Kidney tubule cell (primary cell): ENCODE measurements at places on chromosomes 11 and 22.

- no peak for DNase-seq
Observed at GRCh38 chr11:112485280-112485679, 224.6 kb upstream of the PLET1 start.

GRCh38 chr11:79439886-79440570 is 802 bp downstream of the TENM4 start:
- DNase-seq = no peak

DNA sequence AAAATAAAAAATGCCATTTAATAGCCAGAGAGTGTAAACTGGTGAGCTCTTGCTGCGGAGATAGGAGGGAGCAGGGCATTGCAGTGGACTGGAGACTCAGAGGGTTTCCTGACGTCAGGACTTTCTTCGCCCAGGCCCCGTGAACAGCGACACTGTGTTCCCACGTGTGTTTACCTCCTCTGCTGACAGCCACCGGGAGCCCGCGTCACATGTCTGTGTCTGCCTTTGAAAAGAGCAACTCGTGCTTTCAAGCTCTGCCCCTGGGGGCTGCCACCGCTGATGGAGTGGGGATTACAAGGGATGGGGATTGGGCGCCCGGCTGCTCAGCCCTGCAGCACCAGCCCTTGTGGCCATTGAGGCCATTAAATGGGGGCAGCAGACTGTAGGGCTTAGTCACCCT is 3.3 kb downstream of the TANGO2 start:
- no peak for DNase-seq

GRCh38 chr11:2528301-2529050 is 83.7 kb downstream of the KCNQ1 start:
- DNase-seq = no peak

GRCh38 chr22:22576244-22576988 is 17.4 kb upstream of the PRAME start:
- DNase-seq = peak; percentile 56

DNA sequence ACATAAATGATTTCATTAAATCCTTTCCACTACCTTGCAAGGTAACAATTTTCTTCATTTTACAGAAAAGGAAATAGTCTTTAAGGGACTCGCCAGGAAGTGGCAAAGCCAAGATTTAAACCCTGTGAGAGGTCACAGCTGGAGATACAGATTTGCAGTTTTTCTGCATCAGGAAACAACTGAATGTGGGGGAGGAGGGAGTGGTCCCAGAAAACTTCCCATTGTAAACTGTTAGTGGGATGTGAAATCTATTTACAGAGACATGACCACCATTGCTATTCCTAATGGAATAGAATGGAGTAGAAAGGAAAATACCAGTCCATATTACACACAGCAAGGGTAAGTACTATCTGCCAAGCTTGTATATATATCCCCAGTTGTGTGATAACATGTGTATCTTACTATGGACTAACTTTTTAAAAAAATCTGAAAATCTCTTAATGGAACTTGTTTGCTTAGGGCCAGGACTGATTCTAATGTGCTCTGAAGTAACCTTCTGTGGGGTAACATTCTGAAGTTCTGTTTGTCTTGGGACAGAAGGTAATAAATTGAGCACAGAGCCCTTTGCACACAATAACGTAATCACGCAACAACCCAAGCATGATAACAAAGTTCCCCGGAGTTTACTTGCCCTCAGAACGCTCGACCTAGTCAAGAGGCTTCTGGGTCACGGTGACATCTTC is 10.9 kb upstream of the TSKU start:
- no peak for DNase-seq

- DNase-seq = no peak
Observed at GRCh38 chr11:73154178-73154577, 12.1 kb upstream of the FCHSD2 start.

- peak; percentile 52 for DNase-seq
Observed at GRCh38 chr11:124115782-124116616, 749 bp downstream of the VWA5A start.

DNA sequence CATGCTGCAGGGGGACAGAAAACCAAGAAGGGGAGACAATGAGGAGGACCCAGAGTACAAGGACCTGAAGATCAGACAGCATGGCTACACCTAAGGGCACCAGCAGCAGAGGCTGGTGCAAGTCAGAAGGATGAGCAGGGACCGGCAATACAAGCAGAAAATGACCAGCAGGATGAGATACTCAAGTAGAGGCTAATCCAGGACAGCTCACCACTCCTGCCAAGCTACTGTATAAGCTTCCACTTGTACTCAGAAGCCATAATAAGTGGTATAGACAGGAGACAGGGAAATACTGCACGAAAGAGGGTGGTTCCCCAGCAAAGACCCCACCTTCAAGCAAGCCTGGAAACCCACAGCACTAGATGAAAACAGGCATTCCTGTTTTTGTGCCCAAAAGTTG is 138.7 kb upstream of the ZC3H12C start:
- no peak for DNase-seq

GRCh38 chr11:106765469-106766258 is 252.6 kb downstream of the GUCY1A2 start:
- peak; percentile 6 for DNase-seq

- DNase-seq = peak; percentile 71
Observed at GRCh38 chr11:33779849-33780528, 5.7 kb upstream of the FBXO3 start.

- DNase-seq = no peak
Observed at GRCh38 chr22:48153726-48154125, 1391.3 kb downstream of the TBC1D22A start.
